ENCODE measurements at places on chromosomes 2 and 18.

DNA sequence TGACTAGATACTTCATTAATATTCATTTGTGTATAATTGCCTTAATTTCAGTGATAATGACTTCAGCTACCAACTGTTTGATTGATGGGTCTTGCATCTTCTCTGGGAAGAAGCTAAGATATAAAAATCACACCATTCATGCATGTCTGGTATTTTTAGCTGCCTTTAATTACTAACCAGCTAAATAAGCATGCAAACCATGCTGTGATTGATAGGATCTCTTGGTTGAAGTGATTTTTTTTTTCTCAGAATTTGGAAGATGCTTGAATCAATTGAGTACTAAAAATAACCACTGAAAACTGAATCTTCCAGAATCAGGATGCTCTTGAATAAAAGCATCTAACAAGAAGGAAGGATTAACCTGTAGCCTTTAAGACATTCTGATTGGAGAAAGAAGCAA, 668.8 kb downstream of the TDRD15 start:
- no peak for DNase-seq

GRCh38 chr18:500632-501405, at the start of gene COLEC12:
COLEC12 (minus strand) TSS chr18:500701; CDS start chr18:500514, 187 bp downstream.
- DNase-seq: no peak

GRCh38 chr2:953975-954686, 3.5 kb downstream of the SNTG2 start:
- no peak for DNase-seq

- no peak for DNase-seq
These were observed 155.4 kb downstream of the FAM210A start for GRCh38 chr18:13570856-13571495.

DNA sequence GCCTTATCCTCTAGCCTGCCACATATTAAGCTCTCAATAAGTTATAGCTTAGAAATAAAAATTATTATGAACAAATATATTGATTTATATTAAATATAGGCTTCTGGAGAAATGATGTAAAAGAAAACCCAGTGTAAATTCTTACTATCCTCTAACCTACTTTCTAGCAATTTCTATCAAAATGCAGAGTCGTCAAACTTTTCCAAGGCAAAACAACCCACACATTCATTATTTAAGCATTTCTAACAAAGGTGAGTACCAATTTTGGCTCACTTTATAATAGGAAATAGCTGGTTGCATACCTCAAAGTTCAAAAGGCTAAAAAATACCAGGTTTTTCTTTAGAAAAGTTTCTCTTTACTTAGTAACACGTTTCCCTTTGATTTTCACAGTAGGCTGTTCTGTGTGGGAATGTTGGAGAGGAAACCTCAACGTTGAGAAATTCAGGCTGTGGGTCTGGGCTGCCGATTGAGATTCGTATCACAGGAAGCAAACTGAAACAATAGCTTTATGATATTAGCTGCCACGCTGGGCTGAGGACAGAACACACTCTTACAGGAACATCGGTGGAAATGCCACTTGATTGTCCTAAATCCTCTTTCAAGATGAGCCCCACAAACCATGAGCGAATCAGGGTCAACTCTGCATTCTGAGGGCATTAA, 53.0 kb downstream of the EPAS1 start:
- DNase-seq: no peak

DNA sequence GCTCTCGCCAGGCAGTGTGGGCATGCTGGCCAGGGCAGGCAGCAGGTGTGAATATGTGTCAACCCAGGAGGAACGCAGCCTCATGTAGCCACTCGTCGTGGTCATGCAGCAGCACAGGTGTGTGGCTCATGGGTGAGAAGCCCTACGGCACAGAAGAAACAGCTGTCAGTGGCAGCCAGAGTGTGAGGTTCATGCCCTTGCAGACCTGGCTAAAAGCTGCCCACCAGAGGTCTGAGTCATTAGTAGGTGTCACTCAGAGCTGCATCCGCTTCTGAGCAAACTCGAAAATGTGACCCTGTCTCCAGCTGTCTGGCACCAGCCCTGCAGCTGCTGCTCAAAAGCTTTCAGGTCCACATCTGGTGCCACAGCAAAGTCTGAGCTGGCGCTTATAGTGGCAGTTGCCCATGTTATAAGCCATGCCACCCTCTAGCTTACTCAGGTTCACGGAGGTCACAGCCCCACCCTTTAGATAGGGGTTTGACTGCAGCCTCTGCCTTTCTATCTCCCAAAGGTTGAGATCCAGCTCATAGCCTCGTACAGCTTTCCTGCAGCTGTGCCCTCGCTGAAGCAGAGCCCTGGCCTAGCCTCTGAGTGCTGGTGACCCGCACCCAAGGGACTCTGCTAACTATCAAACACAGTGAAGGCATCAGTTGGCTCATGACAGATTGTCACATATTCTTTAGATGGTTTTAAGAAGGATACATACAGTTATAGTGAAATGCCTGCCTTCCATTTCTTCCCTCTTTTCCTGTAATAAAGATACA, 195.0 kb downstream of the CCDC102B start:
- no peak for DNase-seq

DNA sequence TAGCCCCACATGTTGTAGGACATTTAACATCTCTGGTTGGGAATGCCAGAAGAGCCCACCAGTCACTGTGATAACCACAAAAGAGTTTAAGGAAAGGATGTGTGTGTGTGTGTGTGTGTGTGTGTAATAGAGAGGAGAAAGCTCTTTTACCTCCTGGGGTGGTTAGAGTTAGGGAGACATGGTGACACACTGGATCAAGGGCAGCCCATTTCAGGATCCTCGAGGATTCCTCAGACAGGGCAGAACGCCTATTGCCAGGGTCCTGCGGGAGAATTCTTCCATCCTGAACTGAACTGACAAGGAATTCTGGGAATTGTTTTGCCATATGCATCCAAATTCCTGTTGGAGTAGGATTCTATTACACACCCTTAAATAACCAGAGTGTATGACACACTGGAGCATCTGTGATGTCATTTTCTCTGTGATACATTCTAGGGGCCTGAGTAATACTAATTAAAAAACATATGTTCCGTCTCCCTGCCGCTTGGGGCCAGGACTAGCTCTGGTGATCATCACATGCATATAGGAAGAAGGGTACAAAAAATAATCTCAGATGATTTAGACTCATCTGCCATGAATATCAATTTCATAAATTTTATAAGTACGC, 156.4 kb upstream of the MMADHC start:
- no peak for DNase-seq

DNA sequence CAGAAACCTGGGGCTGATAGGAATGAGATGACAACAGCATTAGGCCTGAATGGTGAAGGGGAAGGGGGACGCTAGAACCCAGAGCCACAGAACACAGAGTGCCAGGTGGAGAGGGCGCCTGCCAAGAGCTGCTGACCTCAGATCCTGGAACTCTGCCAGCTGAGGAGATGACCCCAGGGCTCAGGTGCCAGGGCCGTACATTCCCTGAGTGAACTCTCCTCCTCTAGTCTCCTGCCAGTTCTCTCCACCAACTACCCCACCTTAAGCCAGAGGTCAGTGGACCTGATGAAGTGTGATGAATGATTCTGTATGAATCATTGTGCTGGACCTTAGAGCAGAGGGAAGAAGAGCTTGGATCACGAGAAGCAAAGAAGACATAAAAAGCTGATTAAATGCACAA, 1582.2 kb upstream of the ACVR2A start:
- DNase-seq: no peak

DNA sequence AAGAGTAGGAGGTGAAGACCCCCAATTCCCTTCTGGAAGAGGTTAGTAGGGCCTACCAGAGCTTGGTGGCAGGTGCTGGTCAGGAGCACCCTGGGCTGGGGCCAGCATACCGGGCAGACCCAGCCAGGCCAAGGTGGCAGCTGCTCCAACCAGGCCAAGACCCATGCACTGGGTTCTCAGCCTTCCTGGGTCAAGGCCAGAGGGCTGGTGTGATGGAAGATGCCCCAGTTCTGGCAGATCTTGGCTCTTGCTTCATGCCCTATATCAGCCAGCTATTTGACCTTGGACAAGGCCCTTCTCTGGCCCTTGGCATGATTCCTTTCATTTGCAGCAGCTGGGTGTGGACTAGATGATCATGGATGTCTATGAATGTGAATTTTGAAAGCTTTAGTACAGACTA, 57.7 kb downstream of the PRKCE start:
- no peak for DNase-seq

DNA sequence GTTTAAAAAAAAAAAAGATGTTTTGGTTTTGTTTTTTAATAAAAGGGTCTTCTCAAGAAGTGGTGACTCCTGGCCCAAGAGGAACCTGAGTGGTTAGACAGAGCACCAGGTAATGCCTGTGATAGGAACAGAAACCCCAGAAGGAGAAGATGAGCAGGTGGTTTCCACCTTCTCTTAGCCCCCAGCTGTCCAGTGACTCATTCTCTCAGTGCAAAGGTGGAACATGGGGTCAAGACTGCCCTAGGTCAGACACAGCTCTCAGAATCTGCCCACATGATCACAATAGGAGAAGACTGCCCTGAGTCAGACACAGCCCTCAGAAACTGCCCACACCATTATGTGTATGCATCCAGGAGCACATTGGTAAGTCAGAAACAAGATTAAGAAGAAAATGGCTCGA, 61.8 kb downstream of the TBC1D8 start:
- peak; percentile 3 for DNase-seq

DNA sequence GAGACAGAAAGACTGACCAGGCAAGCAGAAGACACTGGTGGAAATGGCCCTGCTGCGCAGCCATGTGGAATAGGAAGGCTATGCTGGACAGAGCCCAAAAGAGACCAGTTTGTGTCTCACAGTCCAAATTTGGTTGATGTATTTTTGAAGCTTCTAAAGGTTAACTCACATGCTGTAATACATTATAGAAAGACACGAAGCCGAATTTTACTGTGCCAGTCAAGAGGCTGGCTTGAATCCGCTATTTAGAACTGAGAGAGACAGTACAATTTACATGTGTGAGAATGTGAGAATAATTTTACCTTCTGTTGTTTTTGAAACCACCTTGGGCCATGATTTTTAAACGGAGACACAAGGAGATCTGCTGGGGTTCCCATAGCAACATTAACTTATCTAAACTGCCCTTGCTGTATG, 113.6 kb downstream of the METTL8 start:
- no peak for DNase-seq
